ENCODE measurements at places on chromosomes 6 and 20. TPM values are rescaled to one million over a fixed set of nuclear protein-coding genes. Genes with fewer than 3 reads are reported as not detected.

CNBD2 gene
- 5.3 TPM for total RNA-seq

CLPSL1 gene
- total RNA-seq: not detected

SIRPD gene
- total RNA-seq: not detected

ULBP3 gene
- total RNA-seq: 3.9 TPM

MEP1A gene
- total RNA-seq: not detected

FLRT3 gene
- 0.90 TPM for total RNA-seq

GGTLC1 gene
- not detected for total RNA-seq

RRAGD gene
- total RNA-seq: 0.76 TPM

RBM12 gene
- total RNA-seq: 39.7 TPM

SEC23B gene
- total RNA-seq: 33.5 TPM

COL19A1 gene
- under 0.01 TPM for total RNA-seq

All from dermis microvascular lymphatic vessel endothelial cell (primary cell).